Activated CD4-positive, alpha-beta T cell treated with anti-CD3 and anti-CD28 coated beads, Interleukin-2, amount 10 ng/mL, durations not matched to agents 24 days and 14 days (primary cell): ENCODE measurements at places on chromosomes 7 and 10.

DNA sequence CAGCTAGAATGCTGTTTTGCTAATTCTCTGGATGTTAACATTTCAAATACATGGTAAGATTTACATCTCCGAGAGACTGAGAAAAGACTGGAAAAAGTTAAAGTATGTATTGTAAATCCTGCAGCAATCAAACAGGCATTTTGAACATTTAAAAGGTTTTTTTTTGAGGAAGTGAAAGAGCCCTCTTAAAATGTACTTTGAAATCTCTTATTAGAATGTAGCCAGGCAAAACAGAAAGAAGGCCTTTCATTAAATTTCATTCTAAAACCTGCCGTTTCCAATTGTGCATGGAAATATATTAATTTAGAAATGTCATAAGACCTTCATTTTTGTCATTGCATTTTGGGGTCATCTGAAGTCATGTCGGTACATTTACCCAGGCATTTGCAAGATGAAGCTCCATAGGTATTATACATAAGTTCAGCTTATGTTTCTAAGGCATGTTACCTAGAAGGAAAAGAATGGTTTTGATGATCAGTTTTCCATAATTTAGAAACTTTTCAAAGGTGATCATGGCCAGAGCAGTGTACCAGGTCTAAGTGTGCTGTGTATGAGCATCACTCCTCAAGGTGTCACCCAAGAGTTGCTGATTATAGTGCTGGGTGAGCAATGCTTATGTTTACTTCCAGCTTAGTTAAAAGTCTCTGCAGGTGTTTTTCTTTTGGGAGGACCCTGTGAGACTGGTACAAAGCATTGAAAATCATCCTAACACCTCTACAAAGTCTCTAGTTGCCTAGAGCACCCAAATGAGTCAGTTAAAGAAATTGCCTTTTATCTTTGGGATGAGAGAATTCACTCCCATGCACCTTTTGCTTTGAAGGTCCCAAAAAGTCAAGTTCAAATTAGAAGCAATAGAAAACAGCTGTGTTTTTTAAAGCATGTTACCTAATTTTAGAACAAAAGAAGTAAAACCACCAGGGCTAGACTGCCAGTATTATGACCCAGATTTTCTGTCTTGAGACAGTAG is 7.1 kb downstream of the ZNF736 start:
- no peak for DNase-seq

GRCh38 chr7:155618708-155619633 is 25.5 kb upstream of the RBM33 start:
- no peak for DNase-seq

GRCh38 chr7:87458148-87458547 is 17.3 kb downstream of the ABCB4 start:
- no peak for DNase-seq

GRCh38 chr10:48773580-48773979 is 88.9 kb downstream of the WDFY4 start:
- DNase-seq: no peak

- DNase-seq: peak; percentile 73
Observed at GRCh38 chr7:66043681-66044497, 31.7 kb upstream of the ASL start.

- no peak for DNase-seq
Observed at GRCh38 chr7:133355325-133355708, 102.4 kb downstream of the EXOC4 start.

- no peak for DNase-seq
Observed at GRCh38 chr10:67171970-67172369, 246.1 kb downstream of the LRRTM3 start.

GRCh38 chr7:98998821-98999725 is 120.7 kb downstream of the TRRAP start:
- DNase-seq: no peak

DNA sequence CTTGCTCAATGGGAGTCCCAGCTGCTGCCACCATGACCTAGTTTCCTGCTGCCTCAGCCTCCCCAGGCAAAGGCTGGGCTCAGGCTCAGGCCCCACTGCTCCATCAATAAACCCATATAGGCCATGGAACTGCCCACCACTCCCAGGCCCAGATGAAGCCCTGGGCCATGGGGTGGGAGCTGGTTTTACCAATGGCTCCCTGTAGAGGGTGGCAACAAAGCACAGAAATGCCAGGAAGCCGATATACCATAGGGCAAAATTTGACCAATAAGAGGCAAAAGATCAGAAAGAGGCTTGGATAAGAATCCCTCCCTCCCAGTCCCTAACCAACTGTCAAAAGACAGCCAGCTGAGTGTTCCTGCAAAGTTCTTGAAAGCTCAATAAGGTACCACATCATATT is 101.8 kb upstream of the DOCK1 start:
- no peak for DNase-seq

DNA sequence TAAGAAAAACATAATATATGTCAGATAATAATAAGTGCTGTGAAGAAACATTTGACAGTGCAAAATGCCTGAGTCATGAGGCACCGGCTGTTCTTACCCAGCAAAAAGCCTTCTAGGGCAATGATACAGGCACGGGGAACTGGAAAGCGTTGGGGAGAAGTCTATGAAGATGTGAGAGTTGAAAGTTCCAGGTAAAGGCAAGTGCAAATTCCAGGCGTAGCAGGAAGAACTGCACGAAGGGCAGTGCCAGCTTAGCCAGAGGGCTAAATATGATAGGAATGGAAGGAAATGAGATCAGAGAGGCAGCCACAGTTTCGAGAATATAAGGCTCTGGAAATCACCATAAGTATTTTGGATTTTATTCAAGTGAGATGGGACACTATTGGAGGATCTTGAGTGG is 87.0 kb downstream of the IPMK start:
- no peak for DNase-seq

- DNase-seq: no peak
Observed at GRCh38 chr10:16491933-16492332, 29.7 kb downstream of the C1QL3 start.

DNA sequence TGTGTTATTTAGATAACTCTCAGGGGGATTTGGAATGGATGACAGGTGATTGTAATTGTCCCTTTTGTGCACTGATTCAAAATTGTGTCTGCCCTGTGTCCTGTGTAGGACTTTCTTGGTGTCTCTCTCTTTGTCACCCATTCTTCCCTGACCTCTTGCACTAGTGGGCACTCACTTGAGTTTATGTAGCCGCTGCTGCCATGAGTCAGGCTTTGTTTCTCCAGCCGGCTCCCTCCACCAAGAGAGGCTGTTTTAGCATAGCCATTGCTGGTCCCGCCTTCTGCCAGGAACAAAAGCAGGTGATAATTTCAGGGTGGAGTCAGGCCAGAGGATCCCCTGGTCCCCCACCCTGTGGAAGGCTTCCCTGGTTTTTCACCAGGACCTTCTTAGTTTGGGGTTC is 8.4 kb downstream of the COL17A1 start:
- no peak for DNase-seq
